ENCODE measurements at places on chromosomes 6 and 20.

- DNase-seq: no peak
Observed at GRCh38 chr20:61487997-61488371, 235.9 kb downstream of the CDH4 start.

DNA sequence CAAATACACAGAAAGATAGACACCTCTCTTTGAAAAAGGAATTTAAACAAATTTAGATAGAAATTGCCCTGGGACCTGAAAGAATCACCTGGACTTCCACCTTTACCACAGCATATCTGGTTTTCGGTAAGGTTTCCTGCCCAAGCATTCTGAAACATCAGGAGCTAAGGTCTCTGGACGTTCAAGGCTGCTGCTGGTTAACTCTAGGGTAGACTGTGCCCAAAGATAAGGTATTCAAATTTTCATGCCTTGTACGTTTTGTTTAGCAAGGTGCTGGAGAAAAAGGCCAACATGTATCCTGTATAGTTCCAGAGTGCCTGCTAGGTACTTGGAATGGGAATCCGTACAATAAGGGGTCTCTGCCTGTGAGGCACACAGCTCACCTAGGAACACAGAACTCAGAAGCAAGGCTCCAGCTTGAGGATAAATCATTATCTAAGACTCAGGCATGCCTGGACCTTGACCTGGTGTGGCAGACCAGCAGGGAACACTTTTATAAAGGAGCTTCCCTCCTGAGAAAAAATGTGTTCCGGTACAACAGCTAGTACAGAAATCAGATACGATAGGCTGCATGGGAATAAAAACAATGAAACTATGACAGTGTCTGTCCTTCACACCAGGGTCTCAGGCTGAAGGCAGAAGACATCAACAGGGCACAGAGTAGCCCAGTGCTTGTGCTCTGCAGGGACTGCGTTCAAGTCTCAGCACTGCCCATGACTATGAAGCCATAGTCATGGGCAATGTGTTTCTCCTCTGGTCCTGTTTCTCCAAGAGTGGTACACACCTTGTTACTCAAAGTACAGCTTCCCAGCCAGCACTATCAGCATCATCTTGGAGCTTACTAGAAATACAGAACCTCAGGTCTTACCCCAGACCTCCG lies 70.4 kb downstream of the METTL24 start:
- DNase-seq: no peak

- no peak for DNase-seq
Observed at GRCh38 chr20:10344953-10345352, 89.1 kb downstream of the MKKS start.

DNA sequence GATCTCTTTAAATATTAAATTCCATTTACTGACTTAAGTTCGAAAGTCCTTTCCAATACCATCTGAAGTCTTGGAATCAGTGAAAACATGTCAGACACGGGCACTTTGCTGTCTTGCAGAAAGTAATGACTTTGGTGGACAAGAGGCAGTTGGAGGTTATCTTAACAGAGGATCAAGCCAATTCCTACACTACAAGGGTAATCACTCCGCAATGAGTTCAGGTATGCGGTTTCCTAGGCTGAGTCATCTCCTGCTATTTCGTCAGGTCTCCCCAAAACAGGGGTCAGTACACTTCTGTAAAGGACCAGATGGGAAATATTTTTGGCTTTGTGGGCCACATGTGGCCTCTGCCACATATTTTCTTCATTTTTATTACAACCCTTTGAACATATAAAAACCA lies 656.6 kb downstream of the KIF16B start:
- DNase-seq: no peak
